ENCODE measurements at places on chromosomes 5 and 9. TPM values are rescaled to one million over a fixed set of nuclear protein-coding genes. Genes with fewer than 3 reads are reported as not detected.

SPATA31C1 gene
- not detected for total RNA-seq

DNA sequence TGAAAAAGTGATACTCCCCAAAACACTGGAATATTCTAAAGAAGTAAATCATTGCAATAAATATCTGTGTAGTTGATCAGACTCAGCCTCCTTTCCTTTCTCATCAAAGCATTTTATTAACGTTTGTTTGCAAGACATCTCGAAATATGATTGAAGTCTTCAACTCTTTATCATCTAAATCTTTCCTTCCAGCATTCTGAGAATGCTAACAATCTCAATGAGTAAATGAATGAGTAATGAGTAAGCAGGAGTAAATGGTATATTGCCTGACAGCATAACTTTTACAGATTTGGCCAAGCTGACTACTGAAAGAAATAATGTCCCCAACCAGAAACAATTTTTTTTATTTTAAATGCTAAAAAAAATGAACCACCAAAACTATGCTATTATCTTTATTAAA is 157.1 kb downstream of the SLCO4C1 start:
- no peaks in the 10 kb centered on the region for H3K4me1 ChIP-seq
- no peaks in the 10 kb centered on the region for H3K36me3 ChIP-seq
- no peak overlapping the region for H3K27ac ChIP-seq
- no peak for DNase-seq

DNA sequence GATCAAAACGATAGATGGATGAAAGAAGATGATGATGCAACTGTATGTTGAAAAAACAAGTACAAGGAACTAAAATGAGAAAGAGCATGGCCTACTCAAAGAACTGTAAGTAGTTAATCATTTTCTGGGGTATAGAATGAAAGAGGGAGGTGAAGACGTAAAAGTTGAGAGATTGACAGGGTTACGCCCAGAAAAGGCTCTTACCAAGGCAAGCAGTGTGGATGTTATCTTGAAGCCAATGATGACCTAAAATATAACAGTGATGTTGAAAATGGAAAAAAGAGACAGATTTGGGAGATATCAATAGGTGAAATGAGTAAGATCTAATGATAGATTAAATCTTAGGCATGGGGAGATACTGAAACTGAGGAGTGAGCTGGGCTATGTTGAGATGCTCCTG is 80.4 kb upstream of the GNAQ start:
- no peaks in the 10 kb centered on the region for H3K36me3 ChIP-seq
- H3K4me1 ChIP-seq, result no peaks in the 10 kb centered on the region
- no peak overlapping the region for H3K27ac ChIP-seq
- no peak for DNase-seq
- H3K4me3 ChIP-seq, result no peak overlapping the region

GRCh38 chr9:127567035-127567729 is 44.9 kb upstream of the STXBP1 start:
- H3K36me3 ChIP-seq, result peaks cover 27% of the 10 kb centered on the region
- H3K4me3 ChIP-seq, result peak overlapping the region; percentile 96
- no peaks in the 10 kb centered on the region for H3K27me3 ChIP-seq
- peak; percentile 88 for DNase-seq
